ENCODE measurements at places on chromosomes 7 and 10.

DNA sequence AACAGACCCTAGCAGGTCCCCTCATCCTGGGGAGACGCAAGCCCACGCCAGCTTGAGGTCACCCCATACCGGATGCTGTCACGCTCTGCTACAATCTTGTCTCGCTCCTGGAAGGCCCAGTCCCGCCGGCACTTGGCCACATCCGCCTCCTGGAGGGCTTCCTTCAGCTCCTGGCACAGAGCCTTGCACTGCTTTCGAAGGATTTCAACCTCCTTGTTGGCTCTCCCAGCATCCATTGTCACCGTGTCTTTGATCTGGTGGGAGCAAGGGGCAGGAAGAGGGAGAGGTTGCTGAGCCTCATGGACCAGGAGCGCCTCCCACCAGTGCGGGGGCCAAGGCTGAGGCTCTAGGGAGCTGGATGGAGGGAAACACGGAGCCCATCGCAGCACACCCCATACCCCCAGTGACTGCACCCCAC, 90.9 kb downstream of the DLG5 start:
- DNase-seq = no peak

GRCh38 chr7:85883-86515, 106.4 kb upstream of the FAM20C start:
- DNase-seq = no peak

GRCh38 chr10:129332476-129332875, 134.6 kb upstream of the MGMT start:
- peak; percentile 52 for DNase-seq

- no peak for DNase-seq
These were observed 80.1 kb downstream of the EMX2 start for GRCh38 chr10:117622471-117623184.

GRCh38 chr10:71234004-71234894, 21.9 kb downstream of the UNC5B start:
- DNase-seq = no peak

DNA sequence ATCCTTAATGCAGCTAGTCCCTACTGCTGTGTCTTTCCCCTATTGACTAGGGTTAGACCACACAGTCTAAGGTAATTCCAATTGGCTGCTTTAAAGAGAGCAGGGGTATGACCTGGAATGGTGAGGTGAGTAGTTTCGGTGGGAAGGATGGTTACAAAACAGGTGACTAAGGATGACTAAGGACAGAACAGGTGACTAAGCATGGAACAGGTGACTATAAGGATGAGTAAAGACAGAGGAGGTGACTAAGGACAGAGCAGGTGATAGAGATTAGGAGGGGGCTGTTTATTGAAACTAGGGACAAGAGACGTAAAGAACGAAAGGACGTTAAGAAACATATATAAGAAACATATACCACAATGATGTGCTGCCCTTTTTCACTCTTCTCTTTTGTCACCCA, 145.1 kb upstream of the TMEM106B start:
- no peak for DNase-seq

GRCh38 chr7:30351286-30351685, 66.9 kb downstream of the ZNRF2 start:
- DNase-seq = no peak

GRCh38 chr7:66183700-66184099, 21.4 kb upstream of the TPST1 start:
- no peak for DNase-seq

GRCh38 chr10:63206997-63207811, 74.1 kb downstream of the NRBF2 start:
- no peak for DNase-seq

DNA sequence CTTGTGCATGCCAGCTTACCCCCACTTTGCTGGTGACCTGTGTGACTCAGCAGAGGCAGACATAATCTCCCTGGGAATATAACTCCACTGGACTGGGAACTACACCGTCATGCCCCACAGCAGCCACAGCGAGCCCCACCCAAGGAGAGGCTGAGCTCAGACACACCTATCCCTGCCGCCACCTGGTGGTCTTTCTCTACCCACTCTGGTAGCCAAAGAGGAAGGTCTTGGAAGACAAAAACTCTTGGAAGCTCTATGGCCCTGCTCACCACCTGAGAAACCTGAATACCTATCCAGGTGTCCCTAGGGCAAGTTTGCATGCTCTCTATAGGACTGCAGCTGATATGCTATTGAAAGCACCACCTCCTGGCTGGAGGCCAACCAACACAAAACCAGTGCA, 48.1 kb downstream of the MYO3A start:
- no peak for DNase-seq

- no peak for DNase-seq
These were observed 712.7 kb upstream of the IGFBP3 start for GRCh38 chr7:46633630-46634240.

GRCh38 chr7:150781103-150781502, 19.1 kb downstream of the TMEM176B start:
- no peak for DNase-seq

GRCh38 chr7:42193471-42194129, 43.4 kb downstream of the GLI3 start:
- no peak for DNase-seq

DNA sequence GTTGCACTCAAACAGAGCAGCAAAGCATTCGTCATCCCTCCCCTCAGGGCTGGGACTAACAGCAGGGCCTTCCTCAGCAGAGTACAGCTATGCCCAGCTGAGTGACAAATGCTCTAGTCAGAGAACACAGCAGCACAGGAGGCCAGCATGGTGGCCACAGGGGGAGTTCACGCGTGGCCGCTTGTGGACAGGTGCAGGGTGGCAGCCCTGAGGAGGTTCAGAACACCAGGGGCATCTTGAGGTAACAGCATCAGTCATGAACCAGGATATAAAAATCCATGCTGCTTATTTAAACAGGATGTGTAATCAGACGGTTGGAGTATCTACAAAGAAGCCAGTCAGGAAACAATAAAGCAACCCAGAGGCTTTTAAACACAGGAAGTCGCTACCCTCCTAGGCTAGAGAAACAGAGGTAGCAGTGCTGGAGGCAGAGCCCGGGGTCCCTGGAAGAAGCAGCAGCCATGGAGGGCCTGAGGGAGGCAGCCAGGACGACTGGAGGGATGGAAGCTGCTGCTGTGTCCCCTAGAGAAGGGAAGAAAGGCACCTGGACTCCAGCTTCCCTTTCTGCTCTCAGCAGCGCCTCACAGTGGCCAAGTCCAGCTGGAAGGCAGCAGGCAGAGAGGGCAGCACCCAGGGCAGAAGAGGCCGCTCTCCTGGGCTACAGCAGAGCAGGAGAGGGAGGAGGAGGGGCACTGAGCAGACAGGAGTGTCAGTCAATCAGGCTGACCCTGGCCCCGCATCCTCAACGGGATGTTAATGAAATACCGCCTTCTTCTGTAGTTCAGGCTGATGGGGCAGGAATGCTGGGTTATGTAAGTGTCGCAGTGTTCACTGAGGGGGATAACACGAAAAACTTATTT, 70.8 kb upstream of the UCN3 start:
- DNase-seq = peak; percentile 36

GRCh38 chr10:30600005-30600404, 29.5 kb downstream of the LYZL2 start:
- DNase-seq = no peak

GRCh38 chr7:78399033-78399769, 600.6 kb downstream of the PHTF2 start:
- no peak for DNase-seq

GRCh38 chr7:47218378-47219176, 363.3 kb downstream of the TNS3 start:
- no peak for DNase-seq

- no peak for DNase-seq
These were observed 424.2 kb upstream of the CNTNAP2 start for GRCh38 chr7:145692237-145692950.

DNA sequence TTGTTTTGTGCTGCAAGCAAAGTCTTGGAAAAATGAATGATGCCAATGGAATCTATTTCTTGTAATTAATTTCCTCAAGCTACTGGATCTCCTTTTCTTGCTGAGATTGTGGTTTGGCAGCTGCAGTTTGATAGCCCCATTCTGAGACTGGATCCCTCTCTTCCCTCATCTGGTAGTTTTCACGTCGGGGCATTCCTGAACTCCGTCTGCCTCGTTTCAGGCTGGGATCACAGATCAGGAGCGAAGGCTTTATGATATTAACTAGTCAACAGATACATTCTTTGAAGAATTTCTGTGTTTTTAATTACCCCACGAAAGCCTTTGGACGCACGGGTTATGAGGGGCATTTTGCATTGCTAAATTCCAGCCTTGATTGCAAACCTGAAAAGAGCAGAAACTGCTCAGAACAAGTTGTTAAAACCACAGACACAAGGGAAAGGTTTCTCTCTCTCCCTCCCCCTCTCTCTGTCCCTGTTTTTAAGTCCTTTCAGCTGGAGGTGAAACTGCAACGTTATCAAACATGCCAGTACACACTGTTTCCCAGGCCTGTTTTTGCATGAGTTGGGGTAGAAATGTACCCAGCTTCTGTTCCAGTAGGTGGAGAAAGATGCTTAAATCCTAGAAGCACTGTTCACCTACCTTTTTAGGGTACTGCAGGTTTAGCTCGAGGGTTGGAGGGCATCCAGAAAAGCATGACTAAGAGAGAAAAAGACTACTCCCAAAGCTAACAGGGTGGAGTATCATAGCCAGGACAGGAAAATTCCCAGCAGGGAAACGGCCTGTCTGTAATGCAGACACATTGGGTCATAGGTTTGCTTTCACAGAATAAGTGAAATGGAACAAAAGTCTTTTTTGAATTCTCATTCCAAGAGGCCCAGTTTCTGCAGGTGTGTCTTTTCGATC, 124.3 kb downstream of the CUX1 start:
- DNase-seq = peak; percentile 58

- DNase-seq = no peak
These were observed 35.4 kb downstream of the TRIM24 start for GRCh38 chr7:138495485-138495884.

- DNase-seq = peak; percentile 87
These were observed 299.8 kb downstream of the HGF start for GRCh38 chr7:81469869-81470723.

DNA sequence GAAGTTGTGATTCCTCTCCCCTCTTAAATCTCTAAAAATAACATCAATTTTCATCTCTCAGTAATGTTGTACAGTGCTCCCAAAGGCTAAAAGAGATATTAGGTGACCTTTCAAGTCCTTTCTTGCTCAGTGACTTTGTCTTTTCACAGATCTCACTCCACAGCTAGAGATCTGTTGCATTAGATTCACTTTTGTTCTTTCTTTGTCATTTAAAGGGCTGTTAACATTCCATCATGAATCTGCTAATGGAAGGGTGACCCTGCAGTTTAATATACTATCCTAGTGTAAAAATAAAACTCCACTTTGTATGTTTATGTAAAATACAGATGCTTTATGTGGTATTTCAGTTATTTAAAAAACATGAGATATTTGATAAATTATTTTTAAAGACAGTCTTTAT, 30.5 kb downstream of the GNAI1 start:
- no peak for DNase-seq

DNA sequence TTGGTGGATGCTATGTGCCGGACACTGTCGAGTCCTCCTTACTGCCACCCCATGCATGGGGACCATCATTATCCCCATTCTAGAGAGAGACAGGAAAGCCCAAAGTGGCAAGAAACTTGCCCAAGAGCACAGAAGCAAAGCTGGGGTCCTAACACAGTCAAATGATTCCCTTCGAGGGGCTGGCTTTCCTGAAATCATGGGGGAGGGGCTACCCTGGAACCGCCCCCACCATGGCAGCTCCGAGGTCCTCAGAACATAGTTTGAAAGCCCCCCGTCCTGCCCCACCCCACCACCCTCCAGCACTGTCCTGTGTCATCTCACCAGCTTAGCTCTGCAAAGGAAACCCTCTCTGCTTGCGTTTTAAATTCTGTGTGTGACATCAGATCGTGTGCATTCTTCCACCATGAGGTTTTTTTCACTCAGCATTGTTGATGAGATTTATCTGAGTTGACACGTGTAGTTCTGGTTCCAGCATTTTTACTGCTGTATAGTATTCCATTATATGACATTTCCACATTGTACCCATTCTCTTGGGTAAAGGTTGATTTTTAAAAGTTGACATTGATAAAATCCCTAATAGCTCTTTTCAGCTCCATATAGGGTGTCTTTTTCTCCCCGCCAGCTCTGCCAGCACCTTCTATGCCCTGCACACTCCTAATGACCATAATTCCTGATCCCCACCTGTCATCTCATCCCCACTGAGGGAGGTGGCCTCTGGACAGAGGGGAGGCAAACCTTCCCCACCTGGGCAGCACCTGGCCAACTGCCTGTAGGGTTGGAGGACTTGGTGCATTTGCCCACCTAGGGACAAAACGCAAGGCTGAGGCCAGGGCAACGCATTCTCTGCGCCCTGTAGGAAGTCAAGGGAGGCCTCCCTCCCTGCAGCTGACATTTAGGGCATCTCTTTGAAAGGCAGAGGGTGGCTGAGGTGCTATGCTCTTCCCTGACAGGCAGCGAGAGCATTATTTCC, 100.2 kb upstream of the GPR26 start:
- no peak for DNase-seq
